Stimulated activated CD4-positive, alpha-beta T cell treated with anti-CD3 and anti-CD28 coated beads, Interleukin-4, amount 100 ng/mL, for 48 hours (primary cell): ENCODE measurements at places on chromosomes 13 and 19.
A peak's percentile ranks its signal among the peaks of the same experiment; 100 is the strongest.

DNA sequence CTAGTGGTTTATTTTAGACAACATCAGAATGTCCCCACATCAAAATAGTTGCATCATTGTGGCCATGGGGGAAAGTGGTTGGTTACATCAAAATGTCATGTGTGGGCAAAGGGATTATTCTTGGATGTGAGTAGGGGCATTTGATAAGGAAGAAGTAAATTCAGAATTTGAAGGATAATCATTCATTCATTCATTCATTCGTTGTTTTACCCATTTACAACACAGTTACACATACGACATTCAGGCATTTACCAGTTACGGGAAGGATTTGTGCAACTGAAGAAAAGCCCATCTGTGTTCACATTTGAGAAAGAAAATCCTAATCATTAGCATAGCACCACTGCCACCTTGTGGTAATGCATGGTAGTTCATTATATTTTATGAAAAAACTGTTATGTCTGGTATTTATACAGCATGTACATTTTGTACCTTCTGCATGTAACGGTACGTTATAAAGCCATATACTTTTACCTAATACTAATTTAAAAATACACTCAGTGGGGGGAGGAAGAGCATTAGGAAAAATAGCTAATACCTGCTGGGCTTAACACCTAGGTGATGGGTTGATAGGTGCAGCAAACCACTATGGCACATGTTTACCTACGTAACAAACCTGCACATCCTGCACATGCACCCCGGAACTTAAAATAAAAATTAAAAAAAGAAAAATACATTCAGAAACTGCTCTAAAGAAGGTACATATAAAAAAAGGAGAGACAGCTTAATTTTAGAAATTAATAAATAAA is 62.1 kb downstream of the DGKH start:
- peak; percentile 8 for DNase-seq

DNA sequence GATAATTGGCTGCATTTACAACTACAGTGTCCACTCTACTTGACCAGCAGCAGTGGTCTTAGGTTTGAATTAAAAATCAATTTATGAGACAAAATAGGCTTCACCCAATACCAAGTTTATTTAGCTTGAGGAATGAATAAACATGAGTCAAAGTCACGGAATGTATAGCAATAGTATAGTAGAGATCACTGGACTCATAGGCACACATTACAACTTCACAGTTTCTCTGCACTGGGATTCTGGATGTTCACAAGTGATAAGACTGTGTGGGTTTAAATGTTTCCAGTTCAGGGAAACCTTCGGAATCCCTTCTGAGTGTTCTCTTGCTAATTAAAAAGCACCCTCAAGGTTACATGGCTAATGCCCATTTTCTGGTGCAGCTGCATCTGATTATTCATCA is 1064.9 kb downstream of the SLITRK5 start:
- no peak for DNase-seq

- no peak for DNase-seq
Measured at GRCh38 chr13:58706421-58706820, 1074.9 kb downstream of the PCDH17 start.

DNA sequence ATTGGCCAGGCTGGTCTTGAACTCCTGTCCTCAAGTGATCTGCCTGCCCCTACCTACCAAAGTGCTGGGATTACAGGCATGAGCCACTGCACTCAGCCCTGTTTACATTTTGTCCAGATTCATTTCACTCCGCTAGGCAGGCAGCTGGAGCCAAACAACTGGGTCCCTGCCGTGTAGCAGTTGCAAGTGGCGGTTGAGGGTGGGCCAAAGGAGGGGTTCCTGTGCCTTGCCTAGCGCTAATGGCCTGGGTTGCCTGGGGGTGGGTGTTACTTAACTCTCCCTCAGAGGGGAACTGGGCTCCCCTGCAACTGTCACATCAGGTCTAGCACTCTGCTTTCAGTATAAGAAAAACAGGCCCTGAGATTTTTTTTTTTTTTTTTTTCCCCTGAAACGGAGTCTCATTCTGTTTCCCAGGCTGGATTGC is 7.4 kb downstream of the ACP5 start:
- DNase-seq, result no peak

- DNase-seq, result no peak
Measured at GRCh38 chr13:60427285-60427684, 30.3 kb downstream of the TDRD3 start.

- DNase-seq, result no peak
Measured at GRCh38 chr19:40193587-40193849, 2.3 kb downstream of the MAP3K10 start.

GRCh38 chr19:45733160-45733810 is at the start of gene MEIOSIN:
MEIOSIN (plus strand) TSS chr19:45733439; CDS start chr19:45735377, 1,938 bp downstream.
- no peak for DNase-seq

DNA sequence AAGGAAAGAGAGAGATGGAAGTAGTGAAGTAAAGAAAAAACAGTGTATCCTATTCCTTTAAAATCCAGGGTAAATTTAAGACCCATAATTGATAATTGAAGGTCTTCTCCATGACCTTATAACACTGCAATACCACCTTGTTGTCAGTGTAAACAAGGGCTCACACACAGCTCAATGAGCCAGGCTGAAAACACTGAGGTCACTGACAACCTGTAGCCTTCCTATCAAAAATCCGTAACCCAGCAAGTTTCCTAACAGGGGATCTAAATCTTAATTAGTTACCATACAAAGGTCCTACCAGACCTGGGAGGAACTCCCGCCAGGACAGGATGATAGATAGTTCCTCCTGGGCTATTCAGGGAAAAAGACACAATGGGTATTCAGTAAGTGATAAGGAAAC is 1677.1 kb downstream of the OLFM4 start:
- no peak for DNase-seq
